ENCODE measurements at places on chromosomes 16 and 17.

DNA sequence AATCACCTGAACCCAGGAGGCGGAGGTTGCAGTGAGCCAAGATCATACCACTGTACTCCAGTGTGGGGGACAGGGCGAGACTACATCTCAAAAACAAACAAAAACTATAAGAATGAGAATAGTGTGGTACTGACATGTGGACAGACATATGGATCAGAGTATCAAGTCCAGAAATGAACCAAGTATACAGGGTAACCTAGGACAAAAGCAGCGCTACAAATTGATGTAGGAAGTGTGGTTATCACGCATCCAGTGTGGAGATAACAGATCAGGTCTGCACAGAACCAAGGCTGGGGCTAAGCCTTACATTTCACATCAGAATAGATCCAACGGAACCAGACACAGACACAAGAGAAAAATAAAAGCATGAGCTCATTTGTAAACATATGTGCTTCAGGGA, 23.0 kb upstream of the C16orf95 start:
- H3K36me3 ChIP-seq: no peaks in the 10 kb centered on the region
- no peaks in the 10 kb centered on the region for H3K4me1 ChIP-seq
- no peak overlapping the region for H3K27ac ChIP-seq
- no peaks in the 10 kb centered on the region for H3K27me3 ChIP-seq

DNA sequence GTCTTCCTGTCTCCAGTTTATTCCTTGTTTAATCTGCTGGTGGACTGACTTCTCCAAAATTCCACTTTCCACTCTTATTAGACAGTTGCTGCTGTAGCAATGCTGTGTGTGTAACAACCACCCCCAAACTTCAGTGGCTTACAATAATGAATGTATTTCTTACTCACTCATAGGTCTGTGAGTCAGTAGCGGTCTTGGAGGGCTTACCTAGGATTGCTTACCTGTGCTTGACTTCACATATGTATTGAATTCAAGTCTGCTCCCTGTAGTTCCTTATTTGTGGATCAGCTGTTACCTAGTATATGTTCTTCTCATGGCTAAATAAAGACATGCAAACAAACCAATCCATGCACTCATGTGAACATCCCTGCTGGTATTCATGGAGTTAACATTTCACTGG, 224.6 kb downstream of the MAP2K6 start:
- no peak overlapping the region for H3K4me3 ChIP-seq
- H3K27me3 ChIP-seq: no peaks in the 10 kb centered on the region
- H3K36me3 ChIP-seq: no peaks in the 10 kb centered on the region
- H3K4me1 ChIP-seq: no peaks in the 10 kb centered on the region
- no peak overlapping the region for H3K27ac ChIP-seq

DNA sequence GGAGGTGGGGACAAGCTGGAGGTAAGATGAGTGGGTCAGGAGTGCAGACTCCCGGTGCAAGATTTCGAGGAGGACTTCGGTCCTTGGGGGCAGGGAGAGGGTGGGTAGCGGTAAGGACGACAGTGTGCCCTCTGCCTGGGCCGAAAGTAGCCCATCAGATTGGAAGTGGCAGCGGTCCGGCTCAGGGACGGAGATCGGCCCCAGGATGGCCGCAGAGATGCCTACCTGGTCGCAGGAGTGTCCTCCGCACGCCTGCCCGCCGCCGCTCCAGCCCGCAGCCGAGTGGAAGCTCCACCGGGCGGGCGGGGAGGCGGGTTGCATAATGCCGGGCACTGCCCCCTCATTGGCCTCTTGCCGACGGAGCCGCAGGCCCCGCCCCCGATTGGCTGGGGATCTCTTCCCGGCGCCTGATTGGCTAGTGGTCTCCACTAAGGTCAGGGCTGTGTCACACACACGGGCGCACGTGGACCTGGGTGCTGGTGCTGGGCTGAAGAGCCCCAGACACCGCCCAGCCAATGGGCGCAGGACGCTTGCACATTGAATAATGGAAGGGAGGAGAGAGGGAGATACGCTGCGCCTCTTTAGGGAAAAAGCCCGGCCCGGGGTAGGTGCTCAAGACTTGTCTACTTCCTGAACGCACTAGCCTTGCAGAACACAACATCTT, at the start of gene PER1:
Gene PER1, minus strand, starts transcription at position 293 of the 664 bp plus-strand sequence. CDS start 1,698 bp downstream, outside the sequence.
- peak; percentile 96 for DNase-seq
- peak within 1 kb of the TSS; percentile 74 for H3K4me3 ChIP-seq
- peaks cover 21% of the 10 kb centered on the region for H3K4me1 ChIP-seq
- H3K36me3 ChIP-seq: no peaks in the 10 kb centered on the region

- peak overlapping the region; percentile 76 for H3K27ac ChIP-seq
- no peaks in the 10 kb centered on the region for H3K27me3 ChIP-seq
- no peaks in the 10 kb centered on the region for H3K36me3 ChIP-seq
- H3K4me1 ChIP-seq: no peaks in the 10 kb centered on the region
- peak; percentile 57 for DNase-seq
Observed at GRCh38 chr16:79850348-79850747, 249.8 kb upstream of the MAF start.

GRCh38 chr17:63842540-63843386, at the start of gene SMARCD2:
TSS of gene SMARCD2 (minus strand) at chr17:63842685. CDS start at chr17:63842674, 11 bp downstream.
- peaks cover 14% of the 10 kb centered on the region for H3K4me1 ChIP-seq
- peak within 1 kb of the TSS; percentile 70 for H3K4me3 ChIP-seq

DNA sequence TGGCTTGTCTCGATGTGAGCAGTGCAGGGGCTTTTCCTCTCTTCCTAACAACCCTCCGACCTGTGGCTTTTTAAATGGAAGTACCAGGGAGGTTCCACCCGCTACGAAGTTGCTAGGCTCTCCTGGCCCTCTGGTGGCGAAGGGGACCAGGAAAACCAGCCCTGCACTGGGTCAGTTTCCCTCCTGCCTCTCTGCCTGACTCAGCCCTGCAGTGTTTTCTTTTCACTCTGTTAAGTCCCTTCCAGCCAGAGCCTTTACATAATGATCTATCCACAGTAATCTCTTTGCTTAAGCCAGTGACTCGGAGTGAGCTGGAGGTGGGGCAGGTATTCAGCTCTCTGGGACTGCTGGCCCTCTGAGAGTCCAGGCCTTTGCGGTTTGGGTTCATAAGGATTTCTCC, 331.3 kb upstream of the EEF2KMT start:
- H3K4me3 ChIP-seq: no peak overlapping the region
- H3K36me3 ChIP-seq: no peaks in the 10 kb centered on the region
- H3K4me1 ChIP-seq: no peaks in the 10 kb centered on the region
- DNase-seq: no peak
- H3K27ac ChIP-seq: no peak overlapping the region

- H3K27me3 ChIP-seq: no peaks in the 10 kb centered on the region
- DNase-seq: peak; percentile 75
- H3K27ac ChIP-seq: no peak overlapping the region
- H3K36me3 ChIP-seq: no peaks in the 10 kb centered on the region
- H3K4me1 ChIP-seq: no peaks in the 10 kb centered on the region
- H3K4me3 ChIP-seq: no peak overlapping the region
Observed at GRCh38 chr17:50841949-50842354, 6.6 kb downstream of the WFIKKN2 start.

GRCh38 chr16:88881007-88881615, 14.7 kb upstream of the PABPN1L start:
- H3K4me1 ChIP-seq: no peaks in the 10 kb centered on the region
- no peaks in the 10 kb centered on the region for H3K36me3 ChIP-seq
- H3K27me3 ChIP-seq: no peaks in the 10 kb centered on the region
- no peak overlapping the region for H3K27ac ChIP-seq

- H3K27ac ChIP-seq: peak overlapping the region; percentile 9
- peak; percentile 11 for DNase-seq
- H3K4me1 ChIP-seq: no peaks in the 10 kb centered on the region
- H3K27me3 ChIP-seq: no peaks in the 10 kb centered on the region
- H3K36me3 ChIP-seq: no peaks in the 10 kb centered on the region
- H3K4me3 ChIP-seq: no peak overlapping the region
Observed at GRCh38 chr17:17073030-17073564, 30.8 kb downstream of the MPRIP start.

- H3K4me3 ChIP-seq: no peak overlapping the region
- H3K36me3 ChIP-seq: no peaks in the 10 kb centered on the region
- DNase-seq: no peak
- H3K4me1 ChIP-seq: no peaks in the 10 kb centered on the region
Observed at GRCh38 chr17:78419970-78420815, 41.7 kb downstream of the PGS1 start.

Measured in uterus (tissue), 4 donors.